ENCODE measurements at places on chromosomes 13 and 19. TPM values are rescaled to one million over a fixed set of nuclear protein-coding genes. Genes with fewer than 3 reads are reported as not detected.

The TBXA2R gene
- polyA plus RNA-seq, result 11.7 TPM

GRCh38 chr19:12656899-12657571 lies 9.5 kb downstream of the MAN2B1 start:
- DNase-seq, result no peak

- DNase-seq, result no peak
Observed at GRCh38 chr13:26601669-26602068, 44.2 kb downstream of the WASF3 start.

- peak; percentile 51 for DNase-seq
Observed at GRCh38 chr13:111183087-111183645, 68.1 kb downstream of the ARHGEF7 start.

- no peak for DNase-seq
Observed at GRCh38 chr19:29054886-29055675, 157.9 kb downstream of the UQCRFS1 start.

GRCh38 chr19:10334588-10335351 lies 1.4 kb upstream of the RAVER1 start:
- no peak for DNase-seq

DNA sequence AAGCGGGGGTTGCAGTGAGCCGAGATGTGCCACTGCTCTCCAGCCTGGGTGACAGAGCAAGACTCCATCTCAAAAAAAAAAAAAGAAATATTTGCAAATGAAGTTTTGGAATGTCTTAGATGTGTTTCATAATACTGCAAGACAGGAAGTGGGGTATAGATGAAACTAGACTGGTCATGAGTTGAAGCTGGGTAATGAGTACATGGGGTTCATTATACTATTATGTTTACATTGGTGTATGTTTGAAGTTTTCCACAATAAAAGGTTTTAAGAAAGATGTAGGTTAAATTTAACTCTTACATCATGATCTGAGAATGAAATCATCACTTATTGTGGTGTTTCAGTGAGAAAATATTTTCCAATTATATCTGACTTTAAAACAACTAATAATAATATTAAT lies 19.0 kb downstream of the FNDC3A start:
- no peak for DNase-seq

DNA sequence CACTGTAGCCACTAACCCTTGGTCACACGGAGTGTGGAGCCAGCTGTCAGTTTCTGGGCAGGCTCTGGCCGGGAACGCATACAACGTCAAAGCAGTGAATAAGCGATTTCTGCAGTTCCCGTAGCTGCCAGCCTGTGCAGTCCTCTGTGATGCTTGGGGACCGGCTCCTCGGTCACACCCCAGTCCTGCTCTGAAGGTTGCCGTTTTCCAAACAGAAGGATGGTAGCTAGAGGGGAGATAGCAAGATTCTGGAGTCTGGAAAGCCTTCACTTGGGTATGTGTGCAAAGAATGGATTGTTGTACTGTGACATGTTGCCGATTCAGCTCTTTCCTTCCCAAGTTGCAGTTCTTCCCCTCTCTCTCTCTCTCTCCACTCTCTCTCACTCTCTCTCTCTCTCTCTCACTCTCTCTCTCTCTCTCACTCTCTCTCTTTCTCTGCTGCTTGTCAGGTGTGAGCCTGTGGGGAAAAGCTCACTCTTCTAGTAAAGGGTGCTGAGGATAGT lies 38.7 kb upstream of the C1QTNF9 start:
- peak; percentile 47 for DNase-seq

GRCh38 chr13:67120872-67121531 lies 109.1 kb downstream of the PCDH9 start:
- no peak for DNase-seq

DNA sequence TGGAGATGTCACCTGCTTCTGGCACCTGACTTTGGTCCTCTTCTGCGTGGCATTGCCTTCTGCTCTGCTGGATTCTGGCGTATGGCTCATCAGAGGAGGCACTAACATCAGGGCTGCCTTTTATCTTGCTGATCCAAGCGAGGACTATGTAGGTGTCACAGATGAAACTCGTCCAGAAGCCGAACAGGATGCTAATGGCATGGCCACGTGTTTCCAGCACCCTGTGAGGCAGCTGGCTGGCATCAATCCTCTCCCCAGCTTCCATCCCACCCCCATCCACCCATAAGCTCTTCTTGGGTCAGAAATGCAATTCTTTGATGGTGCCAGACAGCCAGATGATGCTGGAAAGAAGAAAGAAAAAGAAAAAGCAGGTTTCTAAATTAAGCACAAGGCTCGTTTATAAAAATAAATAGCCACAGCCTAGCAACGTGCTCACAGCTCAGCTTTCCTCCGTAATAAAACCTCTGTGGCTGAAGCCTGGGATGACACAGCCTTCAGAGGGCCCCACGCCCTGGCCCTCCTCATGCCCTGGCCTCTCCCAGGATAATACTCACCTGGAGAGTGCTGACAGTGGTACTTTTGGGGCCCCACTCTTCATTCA lies 212.9 kb upstream of the SERP2 start:
- no peak for DNase-seq

- DNase-seq, result no peak
Observed at GRCh38 chr13:26952551-26953143, 192.1 kb upstream of the GPR12 start.

DNA sequence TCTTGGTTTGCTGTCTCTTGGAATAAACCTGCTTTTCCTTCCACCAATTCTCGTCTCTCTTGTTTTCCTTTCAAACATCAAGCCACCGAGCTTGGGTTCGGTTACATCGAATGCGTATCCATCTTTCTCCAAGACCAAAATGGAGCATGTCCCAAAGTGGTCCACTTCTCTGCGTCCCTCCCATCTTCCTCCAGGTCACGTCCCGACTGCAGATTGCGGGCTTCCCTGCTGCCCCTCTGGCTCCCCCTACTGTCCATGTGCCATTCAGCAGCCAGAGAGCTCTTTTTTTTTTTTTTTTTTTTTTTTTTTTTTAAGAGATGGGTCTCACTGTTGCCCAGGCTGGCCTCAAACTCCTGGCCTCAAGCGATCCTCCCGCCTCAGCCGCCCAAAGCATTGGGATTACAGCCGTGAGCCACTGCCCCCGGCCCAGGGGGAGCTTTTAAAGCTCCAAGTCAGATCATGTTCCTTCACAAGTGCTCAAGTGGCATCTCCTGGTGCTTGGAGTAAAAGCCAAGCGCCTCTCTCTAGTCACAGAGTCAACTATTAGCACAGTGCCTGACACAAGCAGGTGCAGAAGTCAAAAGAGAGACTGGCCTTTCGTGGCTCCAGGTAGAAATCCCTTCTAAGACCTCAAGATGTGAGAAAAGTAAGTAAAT lies 10.0 kb downstream of the COL5A3 start:
- peak; percentile 46 for DNase-seq

DNA sequence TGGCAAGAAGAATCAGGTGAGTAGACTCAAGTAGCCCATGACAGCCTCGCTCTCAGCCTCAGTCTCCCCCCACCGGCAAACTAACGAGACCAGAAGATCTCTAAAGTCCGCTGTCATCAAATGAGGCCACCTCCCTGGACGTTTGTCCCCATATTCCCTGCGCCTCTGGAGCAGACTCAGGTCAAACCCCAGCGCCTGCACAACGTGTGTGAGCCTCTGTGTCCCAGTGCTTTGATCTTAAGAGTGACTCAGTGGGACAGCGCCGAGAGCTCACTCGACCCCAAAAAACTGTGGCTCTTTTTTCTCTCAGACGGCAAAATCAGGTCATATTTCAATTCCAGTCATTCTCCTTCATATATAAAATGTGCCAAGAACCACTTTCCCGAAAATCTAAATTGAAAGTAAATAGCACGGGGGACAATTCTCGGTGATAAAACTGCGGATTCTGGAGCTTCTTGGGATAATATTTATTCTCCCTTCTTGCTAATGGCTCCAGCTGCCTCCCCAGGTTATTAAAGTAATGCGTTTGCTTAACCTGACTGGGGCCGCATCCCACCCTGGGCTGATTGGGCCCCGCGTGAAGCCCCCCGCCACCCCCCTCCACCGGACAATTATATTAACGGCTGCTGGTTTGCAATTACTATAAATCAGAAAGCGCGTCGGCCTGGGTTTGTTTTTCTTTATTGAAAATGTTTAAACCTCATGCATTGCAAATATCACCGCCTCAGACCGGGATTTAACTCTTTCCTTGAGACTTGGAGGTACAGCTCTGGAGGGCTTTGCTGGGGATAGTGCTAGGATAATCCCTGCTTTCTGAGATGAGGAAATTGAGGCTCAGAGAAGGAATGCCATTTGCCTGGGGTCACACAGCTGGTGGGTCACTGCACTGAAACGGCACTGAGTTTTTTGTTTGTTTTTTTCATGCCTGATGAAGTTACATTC lies 37.5 kb upstream of the ZNRF4 start:
- no peak for DNase-seq
